Stimulated activated CD8-positive, alpha-beta memory T cell treated with anti-CD3 and anti-CD28 coated beads, Interleukin-4, amount 100 ng/mL, for 1 hour (primary cell): ENCODE measurements at places on chromosomes 2 and 18.

GRCh38 chr2:74587664-74588277 lies 33.3 kb downstream of the DOK1 start:
- no peak for DNase-seq

DNA sequence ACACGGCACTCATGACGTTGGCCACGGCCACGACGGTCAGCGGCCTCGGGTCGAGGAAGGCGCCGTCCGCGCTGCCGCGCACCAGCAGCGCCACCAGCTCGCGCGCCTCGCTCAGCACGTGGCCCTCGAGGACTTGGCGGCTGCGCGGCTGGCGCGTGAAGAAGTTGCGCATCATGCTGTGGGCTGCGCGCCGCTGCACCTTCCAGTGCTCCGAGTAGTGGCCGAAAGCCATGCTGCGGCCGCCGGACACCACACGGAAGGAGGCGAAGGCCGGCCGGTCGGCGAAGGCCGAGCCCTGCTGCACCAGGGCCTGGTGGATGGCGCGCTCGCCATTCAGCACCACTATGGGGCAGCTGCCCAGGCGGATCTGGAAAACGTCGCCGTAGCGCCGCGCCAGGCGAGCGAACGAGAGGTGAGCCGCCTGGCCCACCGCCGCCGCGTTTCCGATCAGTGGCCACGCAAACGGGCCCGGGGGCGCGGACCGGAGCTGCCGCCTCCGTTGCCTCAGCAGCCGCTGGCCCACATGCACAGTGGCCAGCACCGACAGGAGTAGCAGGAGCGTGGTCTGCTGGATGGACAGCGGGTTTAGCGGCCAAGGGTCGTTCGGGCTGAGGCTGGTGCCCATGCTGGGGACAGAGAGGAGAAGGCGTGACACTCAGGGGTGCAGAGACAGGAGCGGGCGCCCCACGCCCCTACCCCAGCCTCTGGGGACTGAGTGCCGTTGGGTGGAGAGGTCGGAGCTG lies 1.0 kb downstream of the CYP1B1 start:
- no peak for DNase-seq

DNA sequence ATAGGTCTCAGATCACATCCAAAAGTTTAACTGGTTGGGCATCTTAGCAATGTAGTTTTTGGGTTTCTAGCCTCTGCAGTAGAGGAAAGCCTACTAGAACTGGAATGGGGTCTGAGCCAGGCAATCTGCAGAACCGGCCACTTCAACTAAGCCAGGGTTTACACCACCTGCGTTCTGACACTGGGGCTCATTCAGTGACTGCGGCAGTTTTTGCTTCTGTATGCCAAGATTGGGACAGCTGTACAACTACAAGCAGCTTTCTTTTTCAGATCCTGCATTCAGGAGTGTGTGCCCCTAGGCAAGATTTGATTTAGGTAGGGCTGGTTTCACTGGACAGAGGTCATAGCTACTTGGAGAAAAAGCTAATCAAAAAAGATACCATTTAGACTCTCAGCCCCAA lies 43.7 kb upstream of the IGFBP5 start:
- no peak for DNase-seq

- no peak for DNase-seq
Measured at GRCh38 chr18:59008302-59008974, 131.2 kb upstream of the SEC11C start.

- DNase-seq = no peak
Measured at GRCh38 chr2:9333591-9334171, 89.6 kb downstream of the ITGB1BP1 start.

- DNase-seq = no peak
Measured at GRCh38 chr2:151553-152334, 105.4 kb upstream of the FAM110C start.

- no peak for DNase-seq
Measured at GRCh38 chr2:104849618-104850141, 4.2 kb upstream of the POU3F3 start.

DNA sequence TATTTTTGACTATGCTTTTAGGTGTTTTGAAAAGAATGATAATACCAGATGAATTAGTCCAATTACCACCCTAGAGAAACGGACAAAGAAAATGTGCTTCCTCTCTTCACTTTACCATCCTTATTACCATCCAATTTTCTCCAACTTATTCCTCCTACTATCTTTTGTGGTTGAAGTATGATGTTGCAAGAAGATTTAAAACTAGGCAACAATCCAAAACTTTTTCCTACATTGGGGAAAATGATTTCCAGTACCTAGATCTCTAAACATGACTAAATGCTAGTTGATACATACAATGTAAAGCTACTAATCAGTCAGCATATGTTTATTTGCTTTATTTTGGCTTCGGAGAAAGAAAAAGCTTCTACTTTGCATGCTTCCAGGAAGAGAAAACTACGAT lies 355.0 kb upstream of the LYPD1 start:
- no peak for DNase-seq

- no peak for DNase-seq
Measured at GRCh38 chr2:186848873-186849578, at the start of gene ZSWIM2. ZSWIM2 (minus strand) TSS chr2:186849170; CDS start chr2:186849130, 40 bp downstream.

GRCh38 chr2:55590810-55591440 lies 26.5 kb downstream of the PPP4R3B start:
- DNase-seq = no peak

DNA sequence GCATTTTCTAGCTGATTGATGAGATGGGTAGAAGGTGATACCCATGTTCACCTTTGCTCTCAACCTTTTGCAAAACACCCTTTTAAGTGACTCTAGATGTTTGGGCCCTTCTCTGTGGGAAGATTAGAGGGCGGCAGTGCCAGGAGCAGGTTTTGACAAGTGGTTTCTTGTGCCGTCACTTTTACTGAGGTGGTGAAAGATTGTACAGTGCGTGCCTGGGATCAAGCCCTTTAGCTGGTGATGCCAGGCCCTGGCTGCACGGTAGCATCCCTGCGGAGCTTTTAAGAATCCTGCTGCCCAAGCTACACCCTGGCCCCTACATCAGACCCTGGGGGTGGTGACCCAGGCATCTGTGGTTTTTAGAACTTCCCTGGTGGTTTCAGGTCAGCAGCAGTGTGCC lies 29.1 kb downstream of the MTCL1 start:
- no peak for DNase-seq

DNA sequence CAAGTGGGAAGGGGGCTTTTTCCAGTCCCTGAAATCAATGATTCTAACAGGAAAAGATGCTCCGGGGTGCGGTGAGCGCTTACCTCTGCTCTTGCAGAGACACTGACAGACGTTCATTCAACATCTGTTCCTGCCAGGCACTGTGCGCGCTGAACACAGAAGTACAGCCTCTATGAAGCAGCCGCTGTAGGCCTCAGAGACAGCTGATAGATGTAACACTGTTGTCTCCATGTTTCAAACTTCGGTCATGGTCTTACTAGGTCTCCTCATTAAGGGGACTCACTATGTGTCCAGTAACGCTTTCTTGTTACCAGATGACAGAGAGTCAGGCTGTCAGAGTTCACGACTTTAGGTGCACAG lies 649 bp upstream of the CLIP4 start:
- no peak for DNase-seq

GRCh38 chr2:197312186-197312585 lies 1.6 kb upstream of the ANKRD44 start:
- DNase-seq = no peak
